ENCODE measurements at places on chromosomes 7 and 10.

DNA sequence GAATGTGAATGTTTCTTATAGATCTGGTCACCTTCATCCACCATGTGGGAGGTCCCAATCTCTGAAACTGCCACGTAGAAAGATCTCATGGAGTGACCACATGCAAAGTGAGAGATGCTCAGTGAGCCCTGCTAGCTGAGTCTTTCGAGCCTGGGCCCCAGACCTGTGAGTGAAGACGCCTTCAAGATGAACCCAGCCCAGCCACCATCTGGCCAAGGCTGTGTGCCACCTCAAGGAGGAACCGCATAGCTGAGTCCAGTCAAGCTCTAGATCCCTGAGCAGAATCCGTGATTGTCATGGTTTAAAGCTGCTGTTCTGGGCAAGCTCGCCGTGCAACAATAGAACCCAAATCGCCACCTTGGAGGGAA is 20.2 kb upstream of the PPIF start:
- no peak for DNase-seq

- peak; percentile 47 for DNase-seq
Measured at GRCh38 chr10:24952707-24953645, 570 bp upstream of the PRTFDC1 start.

- no peak for DNase-seq
Measured at GRCh38 chr10:101766306-101766705, 9.6 kb downstream of the FGF8 start.

DNA sequence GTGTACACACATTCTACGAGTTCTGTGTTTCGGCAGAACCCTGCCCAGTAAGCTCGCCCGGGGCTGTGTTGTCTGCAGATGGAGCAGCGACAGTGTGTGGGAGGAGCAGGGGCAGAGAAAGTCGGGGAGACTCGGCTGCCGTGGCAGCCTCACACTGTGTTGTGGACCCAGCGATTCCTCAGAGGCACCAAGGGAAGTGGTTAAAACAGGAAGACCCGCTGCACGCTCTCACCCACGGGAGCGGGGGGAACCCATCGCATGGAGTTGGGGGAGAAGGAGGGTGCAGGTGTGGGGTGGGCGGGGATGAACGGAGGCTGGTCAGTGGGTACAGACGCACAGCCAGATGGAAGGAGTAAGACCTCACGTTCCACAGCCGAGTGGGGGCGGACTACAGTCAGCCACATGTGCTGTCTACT is 250.2 kb downstream of the ELFN1 start:
- DNase-seq = peak; percentile 20

DNA sequence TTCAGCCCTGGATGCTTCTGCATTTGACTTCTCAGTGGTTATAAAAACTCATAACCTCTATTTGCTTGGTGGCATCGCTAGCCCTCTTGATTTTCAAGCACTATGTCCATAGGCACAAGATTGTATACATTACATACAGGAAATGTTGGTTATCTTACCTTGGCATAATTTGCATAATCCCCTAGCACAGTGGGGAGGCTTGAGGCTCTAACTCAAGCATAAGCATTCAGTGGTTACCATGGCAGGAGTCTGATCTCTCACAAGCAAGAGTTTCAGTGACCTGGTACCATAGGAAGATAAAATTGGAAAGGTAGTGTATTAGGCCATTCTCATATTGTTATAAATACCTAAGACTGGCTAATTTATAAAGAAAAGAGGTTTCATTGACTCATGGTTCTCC is 121.8 kb downstream of the PLXDC2 start:
- no peak for DNase-seq

DNA sequence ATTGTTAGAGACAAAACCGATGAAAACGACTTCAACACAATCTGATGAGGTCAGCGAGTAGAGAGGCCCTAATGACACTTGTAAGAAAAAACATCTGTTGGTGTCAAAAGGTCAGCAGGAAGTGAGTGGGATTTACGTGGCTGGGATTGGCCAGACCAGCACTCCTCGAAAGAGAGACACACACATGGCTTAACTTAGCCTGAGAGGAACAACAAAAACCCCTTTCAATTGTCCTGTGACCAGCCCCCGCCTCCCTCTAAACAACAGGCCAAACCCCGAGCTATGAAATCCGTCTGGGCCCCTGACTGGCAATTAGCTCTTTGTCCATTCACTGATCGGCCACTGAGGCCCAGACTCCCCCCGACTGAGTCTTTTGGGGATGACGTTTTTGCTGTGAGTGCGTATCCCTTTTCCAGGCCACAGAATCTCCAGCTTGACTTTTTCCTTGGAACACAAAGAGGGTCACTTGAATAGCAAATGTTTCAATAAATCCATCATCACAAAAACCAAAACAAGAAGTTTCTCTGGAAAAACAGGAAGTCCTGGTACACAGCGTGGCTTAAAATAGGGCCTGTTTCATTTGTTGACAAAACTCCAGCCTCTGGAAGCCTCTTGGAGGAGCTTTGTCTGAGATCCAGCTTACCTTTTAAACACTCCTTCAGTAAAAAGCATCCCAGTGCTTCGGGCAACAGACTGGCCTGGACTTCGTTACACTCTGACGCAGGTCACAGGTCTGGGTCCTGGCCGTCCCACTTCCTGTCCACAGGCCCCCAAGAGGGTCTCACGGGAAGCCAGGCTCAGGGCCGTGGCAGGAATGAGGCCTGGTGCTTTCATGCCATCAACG is 103.0 kb downstream of the CTBP2 start:
- peak; percentile 98 for DNase-seq

DNA sequence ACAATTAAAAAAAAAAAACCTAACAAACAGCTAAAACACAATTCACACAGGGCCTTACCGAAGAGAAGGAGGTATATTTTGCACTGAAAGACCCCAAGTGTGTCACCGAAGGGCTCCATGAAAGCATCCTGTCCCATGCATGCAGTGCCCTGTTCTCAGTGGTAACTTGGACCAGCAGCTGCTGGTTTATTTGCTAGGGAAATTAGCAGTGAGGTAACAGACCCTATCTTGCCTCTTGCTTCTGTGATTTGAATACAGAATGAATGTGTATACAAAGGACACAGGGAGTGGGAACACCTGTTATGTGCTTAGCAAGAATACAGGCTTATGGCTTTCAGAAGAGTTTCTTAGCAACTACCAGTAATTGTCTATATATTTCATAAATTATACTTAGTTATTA is at the start of gene HEPACAM2:
HEPACAM2 (minus strand) TSS at position 160 of the 400 bp plus-strand sequence.
- DNase-seq = no peak

GRCh38 chr10:69367469-69367868 is 49.2 kb downstream of the TACR2 start:
- DNase-seq = no peak

DNA sequence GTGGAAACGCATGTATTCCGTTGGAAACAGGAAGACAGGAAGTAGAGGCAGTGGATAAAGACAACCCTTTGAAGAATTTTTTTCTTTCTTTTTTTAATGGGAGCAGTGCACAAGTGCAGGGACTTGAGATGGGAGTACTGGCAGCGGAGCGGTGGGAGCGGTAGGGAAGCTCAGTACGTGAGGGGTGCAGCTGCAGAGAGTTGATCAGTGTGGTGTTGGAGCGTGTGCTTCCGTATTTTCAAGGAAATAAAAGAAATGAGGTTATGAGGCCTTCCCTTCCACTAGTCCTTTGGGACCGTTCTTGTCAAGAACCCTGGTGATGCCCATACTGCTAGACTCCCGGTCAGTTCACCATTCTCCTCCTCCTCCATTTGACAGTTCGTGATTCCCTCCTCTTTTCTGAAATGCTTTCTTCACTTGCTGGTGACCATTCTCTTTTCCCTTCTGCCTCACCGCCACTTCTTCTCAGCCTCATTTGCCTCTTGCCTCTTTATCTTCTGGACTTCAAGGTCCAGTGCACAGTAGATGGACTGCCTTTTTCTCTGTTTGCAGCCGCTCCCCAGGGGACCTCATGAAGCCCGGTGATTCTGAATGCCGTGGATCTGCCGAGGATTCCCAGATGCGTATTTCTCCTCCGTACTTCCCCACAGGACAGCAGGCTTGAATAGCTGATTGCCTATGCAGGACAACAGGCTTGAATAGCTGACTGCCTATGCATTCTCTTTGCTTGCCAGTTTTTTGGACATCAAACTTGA is 39.1 kb upstream of the TMEM236 start:
- peak; percentile 30 for DNase-seq

Data from pons (tissue), 1 donor.